ENCODE measurements at places on chromosomes 1 and 21.

DNA sequence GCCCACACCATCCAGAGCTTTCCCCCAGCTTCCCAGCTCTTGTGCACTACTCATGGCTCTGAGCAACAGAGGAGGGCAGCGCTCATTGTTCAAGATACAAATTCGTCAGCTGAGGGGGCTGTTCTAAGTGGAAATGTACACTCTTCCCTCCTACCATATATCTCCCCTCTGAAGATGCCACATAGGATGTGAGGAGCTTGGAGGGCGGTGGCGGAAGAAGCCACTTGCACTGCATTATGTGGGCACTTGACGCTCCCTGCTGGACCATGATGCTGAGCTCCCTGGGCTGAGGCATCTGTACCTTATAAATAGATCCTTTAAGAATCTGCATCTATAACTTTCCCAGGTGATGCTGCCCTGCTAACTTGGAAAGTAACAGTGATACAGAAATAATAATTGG lies 477.6 kb upstream of the DEPDC1 start:
- DNase-seq = no peak

GRCh38 chr1:37752583-37753471 lies 12.1 kb downstream of the EPHA10 start:
- peak; percentile 78 for DNase-seq

DNA sequence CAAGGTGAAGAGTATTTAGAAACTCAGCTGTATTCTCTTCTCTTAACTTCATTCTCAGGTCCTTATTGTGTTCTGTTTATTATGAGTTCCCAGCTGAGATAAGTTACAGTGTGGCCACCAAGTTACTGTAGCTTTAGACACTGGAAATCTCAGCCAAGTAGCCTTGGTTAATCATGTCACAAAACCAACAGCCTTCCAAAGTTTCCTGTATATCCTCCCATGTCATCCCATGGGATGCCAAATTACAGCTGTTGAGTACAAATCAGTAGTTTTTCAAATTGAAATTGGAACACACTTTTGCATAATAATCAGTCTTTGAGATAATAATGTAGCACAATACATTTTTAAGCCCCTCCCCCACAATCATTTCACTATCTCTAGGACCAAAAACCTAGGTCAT lies 10.7 kb downstream of the ADAMTS5 start:
- DNase-seq = no peak

GRCh38 chr1:170640581-170640980 lies 23.4 kb upstream of the PRRX1 start:
- no peak for DNase-seq

DNA sequence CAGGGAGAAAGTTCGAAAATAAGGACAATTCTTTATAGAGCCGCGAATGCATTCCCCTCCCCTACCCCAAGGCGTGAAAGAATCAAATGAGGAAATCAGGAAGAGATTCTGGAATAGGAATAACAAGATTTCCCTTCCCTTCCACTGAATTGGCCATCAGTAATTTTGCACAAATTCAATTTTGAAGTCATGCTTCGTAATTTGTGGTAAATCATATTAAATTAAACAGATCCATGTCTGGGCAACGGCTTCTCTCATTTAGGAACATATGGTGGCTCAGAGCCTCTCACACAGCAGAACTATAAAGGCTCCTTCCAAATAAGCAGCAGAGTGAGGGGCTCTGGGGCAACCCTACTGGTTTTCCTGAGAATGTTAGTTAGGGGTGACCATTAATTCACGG lies 152.9 kb downstream of the CLIC6 start:
- no peak for DNase-seq

- no peak for DNase-seq
These were observed 11.9 kb downstream of the URB1 start for GRCh38 chr21:32380940-32381339.

DNA sequence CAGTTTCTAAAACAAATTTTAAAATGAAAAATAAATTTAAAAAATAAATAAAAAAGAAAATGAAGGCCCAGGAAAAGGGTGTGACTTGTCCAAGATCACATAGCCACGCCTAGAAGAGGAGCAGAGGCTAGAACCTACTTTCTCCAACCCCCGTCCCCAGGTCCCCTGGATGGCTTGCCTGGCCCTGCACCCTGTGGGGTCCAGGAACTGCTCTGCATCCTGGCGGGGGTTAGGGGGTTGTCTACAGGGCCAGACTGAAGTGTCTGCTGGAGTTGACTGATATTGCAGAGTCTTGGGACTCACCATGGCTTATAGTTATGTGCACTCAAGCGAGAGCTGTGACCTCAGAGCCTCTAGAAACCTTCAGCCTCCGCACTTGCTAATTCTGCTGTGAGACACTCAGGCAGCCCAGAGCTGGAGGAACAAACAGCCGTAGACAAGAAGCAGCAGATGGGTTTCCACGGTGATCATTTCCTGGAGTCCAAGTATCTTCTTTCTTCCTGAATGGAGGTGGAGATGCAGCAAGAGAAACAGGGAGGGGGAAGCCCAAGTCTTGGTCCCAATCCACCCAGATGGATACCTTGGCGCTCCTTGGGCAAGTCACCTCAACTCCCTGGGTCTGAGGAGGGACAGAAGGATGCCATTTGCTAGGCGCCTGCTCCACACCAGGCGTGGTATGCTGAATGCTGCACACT lies 5.2 kb upstream of the EXTL1 start:
- DNase-seq = no peak

DNA sequence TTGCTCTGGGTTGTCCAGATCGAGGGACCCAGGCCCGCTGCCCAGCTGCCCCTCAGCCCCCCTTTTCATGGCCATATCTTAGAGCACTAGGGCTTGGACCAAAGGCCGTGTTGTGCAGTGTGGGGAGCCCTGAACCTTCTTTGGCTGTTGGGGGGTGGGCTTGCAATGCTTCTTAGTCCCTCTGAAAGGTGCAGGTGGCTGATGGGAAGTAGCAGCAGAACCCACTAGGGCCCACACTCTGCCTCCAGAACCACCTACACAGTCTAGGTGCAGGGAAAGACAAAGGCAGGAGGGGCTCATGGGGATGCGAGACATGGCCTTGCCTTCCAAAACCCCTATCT lies 2.3 kb upstream of the HPCA start:
- DNase-seq = no peak

GRCh38 chr1:18618546-18619466 lies 11.8 kb upstream of the PAX7 start:
- no peak for DNase-seq

DNA sequence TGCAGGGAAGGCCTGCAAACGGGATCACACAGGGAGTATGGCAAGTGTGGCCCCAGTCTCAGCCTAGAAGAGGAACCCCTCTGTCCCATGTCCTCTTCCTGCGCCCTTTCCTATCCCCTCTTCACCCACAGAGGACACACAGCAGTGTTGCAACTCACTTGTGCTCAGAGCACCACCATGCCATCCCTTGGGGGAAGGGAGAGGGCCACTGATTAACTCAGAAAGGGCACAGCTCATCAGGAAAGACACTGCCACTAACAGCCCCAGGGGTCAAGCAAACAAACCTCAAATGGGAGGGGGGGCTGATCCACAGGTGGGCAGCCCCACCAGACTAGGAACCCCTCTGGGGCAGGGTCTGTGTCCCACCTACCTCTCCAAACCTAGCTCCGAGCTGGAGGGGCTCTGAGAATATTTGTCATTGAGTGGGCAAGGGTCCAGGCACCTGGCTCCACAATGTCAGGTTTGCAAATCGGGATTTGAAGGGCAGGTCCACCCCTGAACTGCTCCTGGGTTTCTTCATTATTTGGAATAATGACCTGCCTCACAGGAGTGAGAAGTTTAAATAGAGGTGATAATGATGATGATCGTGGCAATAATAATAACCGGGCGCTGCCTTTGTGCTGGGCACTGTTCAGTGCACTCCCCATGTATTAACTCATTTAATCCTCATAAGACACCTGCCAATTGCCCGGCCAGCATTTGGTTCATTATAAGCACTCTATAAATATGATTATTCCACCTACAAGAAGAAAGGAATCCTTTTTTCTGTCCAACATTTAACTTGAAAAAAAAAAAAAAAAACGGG lies 1.0 kb downstream of the ALDH4A1 start:
- no peak for DNase-seq

DNA sequence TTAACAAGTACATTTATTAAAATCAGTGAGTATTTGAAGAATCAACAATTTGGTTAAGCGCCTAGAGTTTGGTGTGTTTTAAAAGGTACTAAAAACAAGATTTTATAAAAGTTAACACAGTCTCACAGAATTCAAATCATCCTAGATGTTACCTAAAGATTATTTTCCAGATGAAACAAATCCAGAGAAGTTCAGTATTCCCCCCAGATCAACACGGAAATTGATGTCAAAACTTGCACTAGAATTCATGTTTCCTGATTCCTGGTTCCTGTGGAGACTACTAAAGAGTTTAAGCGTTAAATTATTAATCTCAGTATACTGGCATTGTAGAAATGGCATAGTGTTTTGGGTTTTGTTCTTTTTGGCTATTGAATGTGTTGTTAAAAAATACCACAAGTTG lies 1.4 kb downstream of the PTBP2 start:
- DNase-seq = no peak

DNA sequence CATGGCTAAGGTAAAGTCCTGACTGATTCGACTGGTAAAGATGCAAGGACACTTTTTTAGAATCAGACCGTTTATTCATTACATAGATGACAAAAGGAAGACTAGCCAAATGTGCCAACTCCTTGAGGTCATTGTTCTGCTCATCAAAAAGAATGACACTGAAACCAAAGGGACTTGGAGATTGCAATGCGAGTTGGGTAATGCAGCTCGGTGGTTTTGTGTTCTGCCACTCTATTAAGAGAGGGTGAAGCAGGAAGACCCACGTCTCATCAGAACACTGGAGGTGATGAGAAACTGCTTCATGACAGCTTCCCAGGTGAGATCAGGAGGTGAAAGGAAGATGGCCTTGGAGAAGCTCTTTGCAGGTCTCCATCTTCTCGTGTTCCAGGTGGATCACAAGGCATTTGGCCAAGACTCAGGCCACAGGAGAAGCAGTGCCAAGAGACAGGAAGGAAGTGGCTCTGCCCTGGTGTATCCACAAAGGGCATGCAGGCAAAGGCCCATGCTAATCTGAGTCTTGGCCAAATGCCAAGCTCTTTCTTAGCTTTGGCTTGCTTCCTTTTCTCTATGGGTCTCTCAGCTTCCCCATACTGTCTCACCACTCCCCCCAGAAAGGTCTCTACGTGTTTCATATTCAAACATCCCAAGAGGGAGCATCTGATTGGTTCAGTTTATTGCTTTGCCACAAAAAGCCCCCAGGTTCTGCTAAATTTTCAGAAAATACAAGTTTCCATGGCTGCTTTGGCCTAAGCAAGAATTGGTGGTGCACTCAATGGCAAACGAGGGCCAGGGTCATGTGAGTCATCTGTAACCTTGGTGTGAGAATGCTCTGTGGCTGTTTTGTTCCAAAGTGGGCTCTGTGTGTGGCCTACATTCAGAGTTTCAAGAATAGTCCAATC lies 5.7 kb upstream of the CCT8 start:
- no peak for DNase-seq

DNA sequence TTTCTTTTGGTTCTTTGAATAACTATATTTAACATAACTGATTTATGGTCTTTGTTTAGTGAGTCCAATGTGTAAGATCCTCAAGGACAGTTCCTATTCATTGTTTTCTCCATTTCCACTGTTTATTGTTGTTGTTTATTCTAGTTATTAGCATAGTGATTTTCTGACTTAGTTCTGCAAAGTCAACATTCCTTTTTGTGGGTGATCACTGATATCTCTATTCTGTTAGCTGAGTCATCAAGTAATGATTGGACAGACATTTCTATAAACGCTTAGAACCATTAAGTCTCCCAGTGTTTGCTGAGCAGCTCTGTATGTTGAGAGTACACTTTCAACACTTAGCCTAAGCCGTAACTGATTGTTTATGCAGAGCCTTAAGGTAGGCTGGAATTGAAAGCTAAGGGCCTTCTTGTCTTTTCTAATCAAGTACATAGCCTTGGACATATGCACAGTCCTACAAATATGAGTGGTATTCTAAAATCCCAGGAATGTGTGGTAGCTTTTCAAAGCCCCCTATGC lies 87.1 kb downstream of the SLC5A9 start:
- no peak for DNase-seq

- no peak for DNase-seq
These were observed 16.5 kb upstream of the MPZL1 start for GRCh38 chr1:167705250-167705649.

GRCh38 chr21:24276204-24276603 lies 1331.1 kb downstream of the MRPL39 start:
- no peak for DNase-seq

- no peak for DNase-seq
These were observed 6.1 kb upstream of the ETNK2 start for GRCh38 chr1:204157962-204158361.

- DNase-seq = peak; percentile 85
These were observed 27.0 kb downstream of the SERTAD4 start for GRCh38 chr1:210259561-210259960.

DNA sequence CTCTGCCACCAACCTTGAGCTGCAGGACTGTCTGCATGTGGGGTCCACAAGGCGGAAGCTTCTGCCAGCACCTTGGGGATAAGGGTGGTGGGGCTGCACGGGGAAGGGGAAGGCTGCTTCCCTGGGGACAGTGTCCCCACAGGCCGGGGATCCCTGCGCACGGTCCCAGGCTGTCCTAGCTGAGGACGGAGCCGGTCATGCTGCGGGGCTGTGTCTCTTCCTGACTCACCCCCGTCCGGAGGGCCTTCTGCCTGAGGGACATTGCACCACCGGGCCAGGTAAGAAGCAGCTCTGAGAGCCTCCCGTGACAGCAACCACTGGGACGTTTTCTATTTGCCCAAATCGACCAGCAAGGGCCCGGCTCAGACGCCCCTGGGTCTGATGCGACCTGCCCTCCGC lies 29.9 kb downstream of the KRTAP10-1 start:
- no peak for DNase-seq

GRCh38 chr1:109632671-109633346 lies 13.2 kb downstream of the AMPD2 start:
- no peak for DNase-seq

DNA sequence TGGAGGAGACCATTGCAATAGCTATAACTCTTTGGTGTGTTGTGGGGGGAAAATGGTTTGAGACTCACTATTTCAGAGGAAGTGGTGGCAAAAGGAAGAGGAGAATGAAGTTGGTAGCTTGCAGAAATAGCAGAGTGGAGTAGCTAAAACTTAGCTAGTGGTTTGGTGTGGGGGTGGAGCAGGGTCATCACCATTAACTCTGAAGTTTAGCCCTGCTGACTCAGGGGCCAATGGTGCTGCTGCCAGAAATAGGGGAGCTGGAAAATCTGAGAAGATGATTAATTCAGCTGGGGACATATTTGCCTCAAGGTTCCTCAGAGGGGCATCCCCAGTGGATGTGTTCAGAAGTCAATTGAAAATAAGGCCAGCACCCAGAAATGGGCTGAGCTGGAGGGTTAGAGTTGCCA lies 65.4 kb downstream of the RUNX1 start:
- peak; percentile 47 for DNase-seq

- DNase-seq = no peak
These were observed 6.0 kb downstream of the LSS start for GRCh38 chr21:46222436-46223116.

GRCh38 chr1:246528933-246529731 lies 22.1 kb upstream of the SMYD3 start:
- no peak for DNase-seq

DNA sequence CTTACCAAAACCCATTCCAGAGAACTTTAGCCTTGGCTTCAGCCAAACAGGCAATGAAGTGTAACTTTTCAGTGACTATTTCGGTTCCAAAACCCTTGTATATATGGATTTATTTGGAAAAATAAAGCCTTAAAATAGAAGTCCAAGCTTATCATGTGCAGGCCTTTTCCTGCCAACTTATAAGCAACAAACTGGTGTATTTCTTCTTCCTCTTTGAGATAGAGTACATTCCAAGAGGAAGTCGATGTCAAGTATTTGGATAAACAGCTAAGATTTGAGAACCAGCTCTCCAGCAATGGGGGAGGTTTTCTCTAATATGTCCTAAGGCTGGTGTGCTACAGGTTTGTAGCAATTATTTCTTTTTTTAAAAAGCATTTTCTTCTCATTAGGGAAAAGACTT lies 407.8 kb downstream of the DUSP10 start:
- DNase-seq = no peak
